ENCODE measurements at places on chromosomes 7 and 10. TPM values are rescaled to one million over a fixed set of nuclear protein-coding genes. Genes with fewer than 3 reads are reported as not detected.

Gene SLC18A3
- total RNA-seq, result not detected

Gene GJC3
- not detected for total RNA-seq

Gene UNCX
- total RNA-seq, result not detected

Gene OR2A42
- not detected for total RNA-seq

Gene PKD2L1
- not detected for total RNA-seq

Gene TMEM26
- not detected for total RNA-seq

Gene PSPH
- total RNA-seq, result 40.3 TPM

Gene LRRC4
- total RNA-seq, result not detected

Gene CCSER2
- total RNA-seq, result 24.3 TPM

Gene BLNK
- not detected for total RNA-seq

Gene PAOX
- total RNA-seq, result 1.6 TPM

Gene CABCOCO1
- total RNA-seq, result not detected

Gene CHST15
- 53.2 TPM for total RNA-seq

Gene IFIT1B
- total RNA-seq, result not detected

Gene MARVELD1
- total RNA-seq, result 20.1 TPM

Gene NEURL1
- total RNA-seq, result 0.14 TPM
